Natural killer cell treated with Interleukin-12 subunit alpha and Interleukin-12 subunit beta and Interleukin-15 and Interleukin-18, amount 100 ng/mL, for 72 hours (primary cell): ENCODE measurements at places on chromosomes 12 and 14.

- no peak for DNase-seq
These were observed 33.6 kb upstream of the HNF1A start for GRCh38 chr12:120944645-120945217.

DNA sequence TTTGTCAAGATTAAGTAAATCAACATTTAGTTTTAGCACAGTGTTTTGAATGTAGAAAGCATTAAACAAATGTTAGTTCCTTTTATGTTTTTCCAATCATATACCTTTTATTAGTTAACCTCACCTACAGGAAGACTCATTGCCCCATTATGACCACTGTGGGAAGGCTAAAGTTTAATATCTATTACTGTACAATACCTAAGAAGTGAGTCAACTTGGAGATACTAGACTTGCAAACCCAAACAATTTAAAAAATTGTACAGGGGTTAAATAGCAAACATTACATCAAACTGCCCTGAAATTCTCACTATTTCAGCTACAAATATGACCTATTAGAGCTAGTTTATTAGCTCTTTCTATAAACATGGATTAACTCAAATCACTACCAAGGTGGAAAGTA lies 8.6 kb upstream of the G2E3 start:
- no peak for DNase-seq

DNA sequence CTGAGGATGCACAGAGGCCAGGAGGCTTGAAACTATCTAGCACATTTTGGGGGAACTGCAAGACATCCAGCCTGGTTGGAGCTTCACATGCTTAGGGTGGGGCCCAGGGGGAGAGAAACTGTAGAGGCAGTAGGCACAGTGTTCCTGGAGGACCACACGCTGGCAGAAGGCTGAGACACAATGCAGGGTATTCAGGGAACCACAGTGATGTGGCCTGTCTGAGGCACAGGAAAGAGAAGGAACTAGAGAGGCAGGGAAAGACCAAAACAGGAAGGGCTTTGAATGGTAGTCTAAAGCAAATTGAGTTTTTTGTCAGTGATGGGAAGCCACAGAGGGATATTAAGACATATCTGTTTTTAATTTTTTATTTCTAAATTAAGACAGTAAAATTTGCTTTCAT lies 100.2 kb upstream of the PRICKLE1 start:
- no peak for DNase-seq

DNA sequence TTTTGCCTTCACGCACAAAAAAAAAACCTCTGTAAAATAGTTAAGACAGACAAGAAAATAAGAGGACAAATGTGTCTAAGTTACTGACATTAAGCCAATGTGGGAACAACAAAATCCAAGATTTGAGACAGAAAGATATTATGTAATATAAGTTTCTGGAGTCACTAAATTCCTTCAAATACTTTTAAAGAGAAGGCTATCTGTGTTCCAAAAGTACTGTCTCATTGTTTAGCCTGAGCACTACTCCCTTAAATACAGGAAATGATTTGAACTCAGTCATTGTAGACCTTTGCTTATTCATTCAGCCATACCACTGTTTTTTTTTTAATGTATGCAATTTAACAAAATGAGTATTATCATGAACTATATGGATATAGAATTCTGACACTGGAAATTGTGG lies 82.7 kb upstream of the KITLG start:
- DNase-seq = no peak

DNA sequence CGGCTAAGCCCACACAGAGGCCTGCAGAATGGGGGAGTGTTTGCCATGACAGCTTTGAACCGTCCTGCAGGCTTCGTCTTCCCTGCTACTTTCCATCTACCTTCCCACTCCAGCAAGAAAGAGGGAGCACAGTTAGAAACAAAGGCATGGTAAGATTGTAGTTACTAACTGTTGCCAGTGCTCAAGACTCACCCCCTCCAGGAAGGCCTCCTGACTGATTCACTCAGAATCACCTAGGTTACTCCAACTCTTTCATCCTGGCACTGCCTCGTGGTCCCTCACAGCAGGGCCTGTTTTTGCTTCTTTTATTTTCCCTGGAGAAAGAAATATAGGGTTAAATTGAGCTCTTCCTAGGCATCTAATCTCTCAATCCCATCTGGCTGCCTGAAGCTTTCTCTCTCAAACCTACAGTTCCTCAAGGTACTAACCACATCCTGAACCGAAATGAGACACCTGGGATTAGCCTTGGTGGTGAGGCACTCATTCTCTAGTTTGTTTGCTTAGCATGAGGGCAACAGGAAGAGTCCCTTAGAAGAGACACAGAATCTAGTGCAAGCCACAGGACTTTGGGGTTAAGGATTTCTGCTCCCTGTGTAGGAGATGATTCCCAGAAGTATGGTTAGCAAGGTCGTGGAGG lies 7.8 kb downstream of the GALNT6 start:
- no peak for DNase-seq

DNA sequence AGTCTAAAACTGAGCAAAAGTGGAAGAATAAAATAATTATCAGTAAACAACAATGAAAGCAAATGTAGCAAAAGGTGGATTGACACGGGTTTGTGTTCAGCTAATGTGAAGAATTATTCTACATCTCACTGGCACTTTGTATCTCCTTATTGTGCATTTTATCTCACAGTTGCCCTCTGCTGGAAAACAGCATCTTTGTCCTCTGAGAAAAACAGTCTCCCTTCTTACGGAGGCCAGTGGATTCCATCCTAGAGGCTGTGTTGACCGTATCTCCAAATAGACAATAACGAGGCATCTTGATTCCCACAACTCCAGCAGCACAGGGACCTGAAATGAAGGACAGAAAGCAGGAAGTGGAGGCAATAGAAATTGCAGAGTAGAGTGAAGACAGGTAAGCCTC lies 51.3 kb upstream of the PLBD1 start:
- DNase-seq = no peak

DNA sequence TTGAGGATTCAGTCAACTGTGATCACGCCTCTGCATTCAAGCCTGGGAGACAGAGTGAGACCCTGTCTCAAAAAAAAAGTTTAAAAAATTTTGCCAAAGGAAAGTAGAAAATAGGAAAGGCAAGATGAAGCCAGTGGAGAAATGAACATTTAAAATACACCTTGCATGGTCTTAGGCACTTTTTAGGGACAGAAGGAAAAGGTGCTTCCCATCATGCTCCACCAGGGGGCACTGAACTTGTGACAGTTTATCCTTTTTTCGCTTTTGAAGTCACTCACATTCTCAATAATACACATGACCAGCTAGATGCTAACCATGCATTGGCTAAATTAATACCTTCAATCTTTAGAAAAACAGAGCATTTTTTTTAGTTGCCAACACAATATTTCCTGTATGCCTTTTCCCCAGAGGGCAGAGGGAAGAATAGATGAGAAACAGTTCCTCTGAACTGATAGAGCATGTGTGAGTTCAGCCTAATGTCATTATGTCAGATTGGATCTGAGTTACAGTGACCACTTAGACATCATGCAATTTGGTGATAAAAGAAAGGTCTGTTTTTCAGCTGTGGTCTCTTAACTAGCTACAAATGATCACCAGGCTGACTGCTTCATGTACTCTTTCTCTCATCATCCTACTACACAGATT lies 221.8 kb upstream of the SSTR1 start:
- DNase-seq = peak; percentile 77

GRCh38 chr12:24478254-24478653 lies 470.6 kb downstream of the BCAT1 start:
- no peak for DNase-seq

DNA sequence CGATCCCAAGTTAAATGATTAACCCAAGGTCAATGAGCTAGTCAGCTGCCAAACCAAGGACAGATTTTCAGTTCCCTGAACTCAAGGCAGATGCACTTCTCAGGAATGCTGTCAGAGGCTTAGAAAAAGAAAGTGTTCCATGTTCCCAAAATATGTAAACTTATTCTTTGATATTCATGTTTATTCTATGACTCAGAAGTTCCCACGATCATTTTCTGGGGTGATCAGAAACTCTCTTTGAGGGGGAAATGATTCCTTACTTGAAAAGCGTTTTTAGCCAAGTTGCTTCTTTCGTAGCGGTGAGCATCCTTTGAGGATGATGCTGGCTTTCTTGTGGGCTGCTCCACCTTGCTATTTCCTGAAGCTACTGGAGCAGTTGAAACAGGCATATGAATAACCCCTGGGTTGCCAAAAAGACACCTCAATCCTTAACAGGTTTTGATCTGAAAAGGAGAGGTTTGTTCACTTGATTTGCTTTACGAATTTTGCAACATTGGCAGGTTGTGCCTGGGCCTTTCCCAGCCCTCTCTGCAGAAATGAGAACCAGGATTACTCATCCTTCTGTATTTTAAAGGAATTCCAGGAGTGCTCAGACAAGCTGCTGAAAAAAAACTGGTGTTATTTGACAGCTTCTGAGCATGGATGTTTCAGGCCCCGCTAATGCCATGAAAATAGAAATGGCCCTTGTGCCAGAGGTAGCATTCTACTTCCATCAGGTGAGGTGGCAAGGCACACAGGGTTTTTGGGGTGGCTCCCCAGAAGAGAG lies 121.4 kb upstream of the HIF1A start:
- DNase-seq = peak; percentile 40

DNA sequence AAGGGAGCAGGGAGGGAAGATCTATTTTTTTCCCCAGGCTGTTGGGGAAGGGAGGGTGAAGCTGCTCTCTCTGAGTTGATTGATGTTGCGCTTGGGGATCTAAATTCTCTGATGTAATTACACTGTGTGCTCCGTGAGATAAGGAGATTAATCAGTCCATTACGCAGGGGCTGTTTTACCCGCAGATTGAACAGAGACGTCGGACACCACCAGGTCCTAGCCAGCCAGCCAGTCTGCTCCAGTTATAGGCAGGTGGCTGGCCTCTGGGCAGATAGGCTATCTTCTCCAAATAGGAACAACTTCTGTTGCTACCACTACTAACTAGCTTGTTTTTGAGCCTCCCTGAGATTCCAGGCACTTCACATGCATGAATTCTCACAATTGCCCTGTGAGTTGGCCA lies 91.1 kb downstream of the SRRM4 start:
- no peak for DNase-seq
